ENCODE measurements at places on chromosomes 3 and 15.

DNA sequence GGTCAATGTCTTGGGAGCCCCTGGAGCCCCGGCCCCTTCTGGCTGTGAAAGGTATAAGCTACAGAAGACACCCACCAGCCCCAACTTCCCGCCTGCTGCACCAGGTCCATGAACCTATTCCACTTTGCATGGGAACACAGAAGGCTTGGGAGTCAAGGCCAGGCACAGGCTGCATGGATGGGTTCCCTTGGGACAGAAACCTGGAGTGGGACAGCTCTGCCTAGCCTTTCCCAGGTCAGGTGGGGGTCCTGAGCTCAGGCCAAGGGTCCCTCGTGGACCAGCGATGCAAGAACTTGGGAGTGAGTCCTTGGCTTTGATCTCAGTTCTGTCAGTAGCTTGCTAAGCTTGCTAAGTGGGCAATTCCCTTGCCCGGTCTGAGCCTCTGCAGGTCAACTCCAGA, 25.0 kb downstream of the TKT start:
- DNase-seq: no peak

DNA sequence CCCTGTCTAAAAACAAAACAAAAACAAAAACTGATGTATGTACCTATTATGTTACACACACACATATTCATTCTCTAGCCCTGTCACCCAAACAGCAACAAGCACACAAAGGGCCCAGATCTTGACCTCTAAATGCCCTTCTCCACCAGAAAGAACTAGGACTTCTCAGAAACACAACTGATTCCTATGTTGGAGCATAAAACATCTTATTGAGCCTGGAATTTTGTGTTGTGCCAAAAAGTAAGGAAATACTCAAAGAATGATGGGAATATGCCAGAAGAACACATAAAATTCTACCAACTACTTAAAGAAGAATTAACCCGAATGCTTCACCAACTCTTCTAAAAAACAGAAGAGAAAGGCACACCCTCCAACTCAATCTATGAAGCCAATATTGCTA, 66.7 kb upstream of the OCA2 start:
- no peak for DNase-seq

GRCh38 chr3:124428372-124429128, 301.7 kb upstream of the UMPS start:
- DNase-seq: peak; percentile 9

GRCh38 chr3:107560166-107560565, 37.4 kb downstream of the BBX start:
- no peak for DNase-seq

- DNase-seq: no peak
Observed at GRCh38 chr3:32349184-32349583, 42.5 kb upstream of the CMTM7 start.

- DNase-seq: no peak
Observed at GRCh38 chr15:99303907-99304306, 52.6 kb downstream of the LRRC28 start.

DNA sequence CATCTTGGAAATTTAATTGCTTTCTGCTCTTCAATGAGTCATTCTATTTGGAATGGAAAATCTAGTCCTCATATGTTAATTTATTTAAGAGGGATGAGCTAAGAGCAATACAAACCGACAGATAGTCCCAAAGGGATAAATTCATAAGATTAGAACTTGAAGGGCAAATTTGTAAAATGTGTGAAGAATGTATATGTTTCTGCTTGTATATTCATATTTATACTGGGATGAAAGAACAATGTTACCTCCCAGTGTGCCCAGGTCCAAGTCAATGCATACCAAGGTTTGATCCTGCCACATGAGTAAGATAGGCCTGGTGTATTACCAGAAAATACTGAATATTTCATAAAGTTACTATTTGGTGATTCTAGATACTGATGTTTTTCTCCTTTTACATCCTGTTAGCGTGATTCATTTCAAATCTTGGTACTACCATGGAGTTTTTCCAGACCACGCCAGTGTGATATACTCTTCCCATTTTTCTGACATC, 255.6 kb upstream of the SEMA6D start:
- peak; percentile 55 for DNase-seq

- DNase-seq: no peak
Observed at GRCh38 chr3:69861556-69861955, 122.3 kb downstream of the MITF start.

- DNase-seq: no peak
Observed at GRCh38 chr3:142940000-142940399, 23.5 kb downstream of the PAQR9 start.

- DNase-seq: no peak
Observed at GRCh38 chr3:58256061-58256460, 18.5 kb downstream of the ABHD6 start.

DNA sequence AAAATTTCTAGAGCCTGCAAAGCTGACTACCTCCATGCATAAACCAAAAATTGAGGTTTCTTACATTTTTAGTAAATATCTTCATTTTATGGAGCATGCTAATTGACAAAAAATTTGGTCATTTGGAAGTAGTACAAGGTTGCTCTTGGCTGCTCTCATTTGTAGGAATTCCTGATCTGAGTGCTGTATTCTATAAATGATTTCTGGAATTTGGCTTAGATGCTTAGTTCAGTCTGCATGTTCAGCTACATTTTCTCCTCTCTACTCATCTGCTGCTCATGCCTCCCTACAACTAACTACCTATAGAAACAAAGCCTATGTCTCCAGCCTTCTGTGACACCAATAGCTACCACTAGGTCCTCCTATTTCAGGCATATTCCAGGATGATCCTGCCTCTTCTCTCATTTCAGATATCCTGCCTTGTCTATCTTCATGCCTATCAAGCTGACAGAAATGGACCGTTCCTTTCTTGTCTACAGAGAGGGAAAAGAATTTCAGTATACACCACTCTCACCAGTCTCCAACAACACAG, 901.1 kb downstream of the TBL1XR1 start:
- peak; percentile 15 for DNase-seq

- DNase-seq: no peak
Observed at GRCh38 chr3:135762188-135762856, 203.2 kb upstream of the PPP2R3A start.

DNA sequence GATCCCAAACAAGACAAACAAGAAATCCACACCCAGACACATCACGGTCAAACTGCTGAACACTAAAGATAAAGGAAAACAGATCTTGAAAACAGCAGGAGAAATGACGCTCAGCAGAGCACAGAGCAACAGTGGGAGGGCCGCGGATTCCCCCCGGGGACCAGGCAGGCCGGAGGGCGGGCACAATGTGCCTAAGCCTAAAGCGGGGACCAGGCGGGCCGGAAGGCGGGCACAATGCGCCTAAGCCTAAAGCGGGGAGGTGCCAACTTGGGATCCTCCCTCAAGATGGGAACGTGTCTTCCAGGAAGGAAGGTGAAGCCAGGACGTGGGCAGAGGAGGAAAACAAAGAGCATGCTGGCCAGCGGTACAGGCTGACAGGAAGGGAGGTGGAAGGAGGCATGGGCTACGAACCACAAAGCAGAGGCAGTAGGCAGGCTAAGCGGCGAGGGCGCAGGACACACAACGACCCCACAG, 31.1 kb downstream of the CYFIP1 start:
- DNase-seq: peak; percentile 75

- DNase-seq: no peak
Observed at GRCh38 chr3:133074977-133075376, 36.8 kb downstream of the TMEM108 start.

DNA sequence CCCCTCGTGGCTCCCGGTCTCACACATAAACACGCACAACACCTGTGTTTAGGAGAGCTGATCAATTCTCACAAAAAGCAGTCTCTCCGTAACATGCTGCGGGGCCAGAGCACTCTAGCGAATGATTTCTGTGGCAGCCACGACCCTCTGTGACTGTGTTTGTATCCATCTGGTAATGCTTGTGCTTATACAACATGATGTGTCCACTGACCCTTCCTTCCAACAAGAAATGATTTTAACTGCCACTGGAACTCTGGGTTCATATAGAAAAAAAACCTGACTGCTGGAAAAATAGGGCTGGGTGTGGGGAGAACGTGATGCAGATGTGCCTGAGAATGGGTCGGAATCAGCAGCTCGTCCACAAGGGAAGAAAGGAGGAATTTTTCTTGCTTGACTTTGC, 410.2 kb downstream of the GAP43 start:
- DNase-seq: no peak

GRCh38 chr15:70024521-70024920, 73.2 kb downstream of the TLE3 start:
- no peak for DNase-seq

GRCh38 chr15:75367006-75367405, 1.4 kb downstream of the MAN2C1 start:
- no peak for DNase-seq

GRCh38 chr3:14520149-14520548, 20.0 kb downstream of the GRIP2 start:
- DNase-seq: no peak

DNA sequence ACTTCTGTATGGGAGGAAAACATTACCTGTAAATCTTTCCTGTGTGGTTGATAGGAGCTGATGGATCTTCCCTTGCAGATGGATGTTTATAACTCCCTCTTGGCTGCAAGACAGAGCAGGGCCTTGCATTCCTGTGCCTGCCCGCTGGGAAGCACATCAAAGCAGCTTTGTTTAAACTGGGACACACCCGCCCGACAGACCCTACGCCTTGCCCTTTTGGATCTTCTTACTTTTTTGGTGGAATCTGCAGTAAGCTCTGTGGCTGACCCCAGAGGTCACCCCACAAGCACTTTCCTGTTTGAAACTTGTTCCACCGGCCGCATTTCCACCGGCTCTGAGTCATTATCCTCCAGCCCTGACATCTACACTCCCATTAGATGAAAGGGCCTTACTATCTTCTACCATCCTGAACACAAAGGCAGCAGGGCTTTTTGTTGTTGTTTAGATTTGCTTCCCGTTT, 244.1 kb upstream of the STT3B start:
- no peak for DNase-seq

DNA sequence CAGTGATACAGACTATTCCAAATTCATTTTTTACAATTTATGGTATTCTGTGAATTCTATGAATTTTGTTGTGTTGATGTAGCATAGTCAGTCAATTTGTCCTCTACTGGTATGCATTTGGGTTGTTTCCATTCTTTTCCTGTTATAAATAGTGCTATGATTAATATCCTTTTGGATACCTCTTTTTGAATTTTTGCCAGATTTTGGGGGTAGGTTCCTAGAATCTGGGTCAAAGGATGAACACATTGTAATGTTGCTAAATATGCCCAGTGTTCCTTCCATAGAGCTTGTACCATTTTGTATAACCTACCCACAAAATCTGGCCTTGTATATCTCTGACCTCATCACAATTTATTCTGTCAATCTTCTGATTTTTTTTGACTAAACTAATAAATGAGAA, 44.4 kb upstream of the C3orf38 start:
- peak; percentile 85 for DNase-seq

DNA sequence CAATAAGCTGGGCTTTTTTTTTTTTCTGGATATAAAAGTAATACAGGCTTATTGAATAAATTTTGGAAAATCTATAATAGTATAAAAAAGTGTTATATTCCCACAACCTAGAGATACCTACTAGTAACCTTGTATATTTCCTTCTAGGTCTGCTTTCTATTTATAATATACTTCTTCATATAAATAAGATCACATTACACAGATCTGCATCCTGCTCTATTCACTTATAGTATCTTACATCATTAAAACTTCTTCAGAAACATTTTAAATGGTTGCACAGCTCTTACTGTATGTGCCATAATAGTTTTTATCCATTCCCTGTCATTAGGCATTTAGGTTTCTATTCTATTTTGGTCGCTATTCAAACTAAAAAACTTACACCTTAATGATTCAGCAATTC, 87.0 kb upstream of the TTBK2 start:
- DNase-seq: no peak

DNA sequence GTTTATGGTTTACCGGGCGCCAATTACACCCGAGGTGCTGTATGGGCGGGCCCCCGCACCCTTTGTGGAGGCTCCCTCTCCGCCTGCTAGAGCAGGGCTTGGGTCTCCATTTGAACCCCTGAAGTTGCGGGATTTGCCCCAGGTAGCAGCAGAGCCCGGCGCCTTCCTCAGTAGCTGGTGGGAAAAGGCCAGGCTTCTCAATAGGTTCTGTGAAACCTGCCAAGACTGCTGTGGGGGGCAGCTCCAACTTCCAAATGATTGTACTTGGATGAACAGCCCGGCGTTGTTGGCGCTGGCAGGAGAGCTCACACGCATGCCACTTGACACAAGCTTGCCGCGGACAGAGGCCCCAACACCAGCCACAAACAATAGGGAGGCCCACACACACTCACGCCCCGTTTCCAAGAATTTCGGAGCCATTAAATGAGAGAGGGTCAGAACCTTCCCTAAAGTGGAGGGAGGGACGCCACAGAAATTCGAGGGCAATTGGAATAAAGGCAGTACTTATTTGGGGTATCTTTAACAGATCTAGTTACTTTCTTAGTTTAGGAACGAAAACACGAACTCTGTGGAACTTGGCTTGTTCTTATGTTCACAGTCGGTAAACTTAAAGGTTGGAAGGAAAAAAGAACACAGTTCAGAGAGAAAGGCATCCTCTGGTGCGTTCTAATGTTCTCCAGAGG, 1.4 kb downstream of the EPHB3 start:
- peak; percentile 29 for DNase-seq

GRCh38 chr15:76064375-76064774, 4.6 kb downstream of the TMEM266 start:
- no peak for DNase-seq

DNA sequence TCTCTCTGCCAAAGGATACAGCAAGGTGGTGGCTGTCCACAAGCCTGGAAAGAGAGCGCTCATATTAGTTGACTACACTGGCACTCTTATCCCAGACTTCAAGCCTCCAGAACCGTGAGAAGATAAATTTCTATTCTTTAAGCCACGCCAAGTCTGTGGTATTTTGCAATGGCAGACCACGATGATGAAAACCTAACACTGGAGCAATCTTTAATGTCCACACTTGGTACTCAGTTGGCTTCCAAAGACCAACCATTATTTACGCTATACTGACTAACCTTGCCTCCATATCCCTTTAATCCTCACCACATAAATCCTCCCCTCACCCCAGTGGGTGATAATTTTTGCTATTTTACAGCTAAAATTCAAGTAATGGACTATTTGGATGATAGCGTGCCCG, 16.9 kb upstream of the LACTB start:
- DNase-seq: peak; percentile 43

- DNase-seq: peak; percentile 84
Observed at GRCh38 chr3:53140847-53141845, 10.9 kb upstream of the RFT1 start.

- DNase-seq: no peak
Observed at GRCh38 chr3:123583561-123583960, 1.3 kb downstream of the HACD2 start.
